ENCODE measurements at places on chromosomes 5 and 9. TPM values are rescaled to one million over a fixed set of nuclear protein-coding genes. Genes with fewer than 3 reads are reported as not detected.

The GPX8 gene
- total RNA-seq: 39.4 TPM

The AFAP1L1 gene
- 48.6 TPM for total RNA-seq

The SKP2 gene
- total RNA-seq: 23.8 TPM

The CD14 gene
- 42.4 TPM for total RNA-seq

The FAM163B gene
- 5.0 TPM for total RNA-seq

The GARIN3 gene
- total RNA-seq: not detected

The PCDHB15 gene
- total RNA-seq: 15.2 TPM

The ZNG1F gene
- total RNA-seq: 16.0 TPM

The GLIPR2 gene
- 31.8 TPM for total RNA-seq

The ISOC1 gene
- total RNA-seq: 34.9 TPM

The SPINK1 gene
- total RNA-seq: not detected

The FGFR4 gene
- 1.1 TPM for total RNA-seq

The RASEF gene
- 3.0 TPM for total RNA-seq

The SNCB gene
- total RNA-seq: 47.2 TPM

The F2RL1 gene
- total RNA-seq: 5.3 TPM

The ZNF474 gene
- 2.7 TPM for total RNA-seq

The PCDHB10 gene
- 9.3 TPM for total RNA-seq

The PCDHAC1 gene
- 14.2 TPM for total RNA-seq

The FOXD4L5 gene
- 0.40 TPM for total RNA-seq

The HMCN2 gene
- total RNA-seq: 0.88 TPM

The CDC25C gene
- total RNA-seq: 4.4 TPM

The FRRS1L gene
- total RNA-seq: 86.7 TPM

The PRLR gene
- total RNA-seq: 13.7 TPM

The CCDC192 gene
- total RNA-seq: 0.50 TPM

The OSMR gene
- total RNA-seq: 10.1 TPM

The PCAT7 gene
- not detected for total RNA-seq

The PCSK5 gene
- 15.6 TPM for total RNA-seq

The POC5 gene
- 13.9 TPM for total RNA-seq

The VLDLR gene
- total RNA-seq: 32.3 TPM

The HAPLN1 gene
- total RNA-seq: 5.0 TPM

The COX7C gene
- 328 TPM for total RNA-seq

The NTNG2 gene
- 5.4 TPM for total RNA-seq

The KIF4B gene
- 0.11 TPM for total RNA-seq

The CCNI2 gene
- total RNA-seq: 0.69 TPM

The PTGES gene
- total RNA-seq: 9.3 TPM

The OR1J2 gene
- total RNA-seq: not detected

The FAM153A gene
- 5.7 TPM for total RNA-seq

The CA9 gene
- total RNA-seq: 3.1 TPM

The ZDHHC11B gene
- 7.3 TPM for total RNA-seq

The ELAVL2 gene
- total RNA-seq: 188 TPM

The FRMPD1 gene
- 2.7 TPM for total RNA-seq

The LCN9 gene
- not detected for total RNA-seq

The SECISBP2 gene
- 56.6 TPM for total RNA-seq

Data from spinal cord (tissue), 10 donors.